Activated naive CD4-positive, alpha-beta T cell treated with anti-CD3 and anti-CD28 coated beads, Interleukin-2, amount 50 U/mL, for 16 hours (primary cell): ENCODE measurements at places on chromosomes 16 and 17.

GRCh38 chr16:87050142-87050541, 267.1 kb downstream of the C16orf95 start:
- DNase-seq = no peak

DNA sequence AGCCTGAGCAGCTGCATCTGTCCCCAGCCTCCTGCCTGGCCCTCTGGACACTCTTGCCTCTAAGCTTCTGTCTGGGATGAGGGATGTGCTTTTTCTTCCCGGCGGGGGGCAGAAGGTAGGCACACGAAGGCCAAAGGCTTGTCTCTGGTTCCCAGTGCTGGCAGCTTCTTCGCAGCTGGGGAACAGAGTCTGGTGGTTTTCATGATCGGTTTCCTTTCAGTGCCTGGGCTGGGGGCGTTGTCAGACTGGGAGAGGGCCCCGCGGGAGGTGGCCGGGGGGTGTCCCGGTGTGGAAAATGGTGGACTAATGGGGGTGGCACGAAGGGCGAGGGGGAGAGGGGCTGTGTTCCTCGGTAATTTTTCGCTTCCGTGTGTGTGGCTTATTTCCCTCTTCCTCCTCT, 988 bp downstream of the RAP1GAP2 start:
- no peak for DNase-seq

GRCh38 chr16:84360170-84360569, 8.2 kb upstream of the ATP2C2 start:
- no peak for DNase-seq

- DNase-seq = no peak
Measured at GRCh38 chr17:79027274-79027924, 3.4 kb downstream of the C1QTNF1 start.

- DNase-seq = no peak
Measured at GRCh38 chr16:620700-621525, 9.9 kb upstream of the WFIKKN1 start.

DNA sequence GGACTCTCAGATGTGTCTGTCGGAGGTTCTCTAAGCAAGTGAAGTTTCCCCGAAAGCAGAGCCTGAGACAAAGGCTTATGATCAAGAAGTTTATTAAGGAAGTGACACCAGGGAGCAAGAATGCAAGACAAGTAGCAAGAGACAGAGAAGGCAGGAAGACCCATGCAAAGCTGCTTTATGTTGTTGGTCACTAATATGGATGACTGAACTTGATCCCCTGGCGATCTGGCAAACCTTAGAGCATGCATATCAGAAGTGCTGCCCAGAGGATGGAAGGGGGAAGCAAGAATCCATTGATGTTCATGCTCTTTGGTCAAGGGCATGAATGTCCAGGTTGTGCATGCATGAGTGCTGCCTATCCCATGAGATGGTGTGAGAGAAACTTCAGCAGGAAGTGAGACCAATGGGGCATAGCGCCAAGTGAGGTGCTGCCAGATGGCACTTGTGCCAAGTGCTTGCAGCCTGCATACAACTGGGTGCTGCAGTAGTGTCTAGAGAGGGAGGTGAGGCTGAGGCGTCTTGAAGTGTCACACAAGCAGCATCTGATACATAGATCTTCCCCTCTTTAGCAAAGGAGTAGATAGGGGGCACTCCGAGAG, 176.5 kb downstream of the SALL1 start:
- DNase-seq = no peak

DNA sequence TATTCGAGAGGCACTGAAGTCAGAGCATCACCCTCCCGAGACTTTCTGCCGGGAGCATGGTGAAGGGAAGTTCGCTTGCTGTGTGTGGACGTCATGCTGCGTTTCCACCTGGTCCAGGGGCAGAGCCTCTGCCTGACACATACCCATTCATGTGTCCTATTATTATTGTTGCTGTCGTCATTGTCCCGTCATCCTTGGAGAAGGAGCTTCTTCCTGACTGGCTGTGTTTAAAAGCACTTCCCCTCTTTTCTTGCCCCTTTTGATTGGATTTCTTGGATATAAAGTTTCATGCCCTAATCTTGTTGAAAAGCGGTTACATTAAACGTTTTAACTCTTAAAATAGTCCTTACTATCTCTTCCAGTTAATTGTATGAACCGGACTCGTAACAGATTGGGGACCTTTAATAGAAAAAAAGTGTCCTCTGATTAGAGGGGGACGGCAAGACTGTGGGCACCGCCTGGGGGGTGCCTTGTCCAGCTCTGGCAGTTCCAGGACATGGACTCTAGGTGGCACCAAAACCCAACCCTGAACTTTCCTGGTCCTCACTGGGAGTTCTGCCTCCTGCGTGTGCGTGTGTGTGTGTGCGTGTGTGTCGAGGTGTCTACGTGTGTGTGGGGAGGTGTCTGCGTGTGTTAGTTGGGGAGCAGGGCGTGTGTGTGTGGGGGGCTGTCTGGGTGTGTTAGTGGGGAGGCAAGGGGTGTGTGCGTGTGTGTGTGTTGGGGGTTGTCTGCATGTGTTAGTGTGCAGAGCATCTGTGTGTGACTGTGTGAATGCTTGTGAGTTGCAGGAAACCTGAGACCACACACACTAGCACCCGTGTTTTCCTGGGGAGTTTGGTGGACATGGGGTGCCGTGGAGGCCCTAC, 133.3 kb upstream of the CIBAR2 start:
- peak; percentile 51 for DNase-seq

- no peak for DNase-seq
Measured at GRCh38 chr16:30982548-30983288, 2.3 kb upstream of the HSD3B7 start.

- DNase-seq = no peak
Measured at GRCh38 chr17:70310221-70310672, 140.9 kb downstream of the KCNJ2 start.

- DNase-seq = no peak
Measured at GRCh38 chr17:36731811-36732210, 130.4 kb downstream of the MRM1 start.

DNA sequence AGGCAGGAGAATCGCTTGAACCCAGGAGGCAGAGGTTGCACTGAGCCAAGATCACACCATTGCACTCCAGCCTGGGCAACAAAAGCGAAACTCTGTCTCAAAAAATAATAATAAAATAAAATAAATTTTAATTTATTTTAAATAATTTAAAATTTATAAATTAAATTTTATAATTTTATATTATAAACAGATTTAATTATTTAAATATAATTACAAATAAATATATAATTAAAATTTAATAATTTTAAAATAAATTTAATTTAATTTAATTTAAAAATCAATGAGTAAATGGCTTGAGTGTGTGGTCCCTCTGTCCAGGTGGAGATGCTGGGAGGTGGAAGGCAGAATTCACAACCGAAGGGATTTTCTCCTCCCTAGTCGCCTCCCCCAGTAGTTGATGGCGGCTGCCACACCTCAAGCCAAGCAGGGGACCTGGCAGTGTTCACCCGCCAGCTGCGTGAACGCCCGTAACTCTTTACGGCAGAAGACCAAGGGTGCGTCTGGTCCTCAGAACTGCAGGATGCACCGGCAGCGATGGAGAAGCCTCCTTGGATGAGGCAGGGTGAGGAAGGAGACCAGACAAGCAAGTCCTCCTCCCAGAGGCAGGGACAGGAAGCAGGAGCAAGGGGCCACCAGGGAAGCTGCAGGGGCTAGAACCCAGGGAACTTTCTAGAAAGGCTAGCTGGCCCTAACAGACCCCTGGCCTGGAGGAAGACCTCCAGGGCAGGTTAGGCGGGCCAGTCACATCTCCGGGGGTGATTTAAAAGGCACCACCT, 22.9 kb upstream of the KRT17 start:
- no peak for DNase-seq

DNA sequence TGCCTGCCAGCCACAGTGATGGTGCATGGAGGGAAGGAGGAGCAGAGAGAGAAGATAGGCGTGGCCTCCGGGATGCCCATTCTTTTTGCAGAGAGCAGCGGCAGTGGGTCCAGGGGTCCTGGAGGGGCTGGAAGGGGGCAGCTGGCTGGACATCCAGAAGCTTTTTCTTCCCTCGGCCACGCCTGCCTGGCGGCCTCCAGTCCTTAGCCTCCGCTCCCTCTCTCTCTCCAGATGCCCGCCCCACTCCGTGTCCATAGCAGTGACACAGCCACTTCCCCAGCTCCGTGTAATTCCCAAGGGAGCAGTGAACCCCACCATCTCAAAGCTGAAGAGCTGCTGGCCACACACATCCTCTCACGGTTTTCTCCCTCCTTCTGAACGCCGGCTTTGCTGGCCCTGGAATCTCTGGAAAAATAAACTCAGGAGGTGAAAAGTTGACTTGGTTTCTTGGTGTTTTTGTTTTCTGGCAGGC, 26.3 kb upstream of the CDC42EP4 start:
- DNase-seq = no peak

- no peak for DNase-seq
Measured at GRCh38 chr17:43722870-43723665, 35.5 kb downstream of the SOST start.

- DNase-seq = no peak
Measured at GRCh38 chr17:2241823-2242222, 61.8 kb downstream of the SMG6 start.

DNA sequence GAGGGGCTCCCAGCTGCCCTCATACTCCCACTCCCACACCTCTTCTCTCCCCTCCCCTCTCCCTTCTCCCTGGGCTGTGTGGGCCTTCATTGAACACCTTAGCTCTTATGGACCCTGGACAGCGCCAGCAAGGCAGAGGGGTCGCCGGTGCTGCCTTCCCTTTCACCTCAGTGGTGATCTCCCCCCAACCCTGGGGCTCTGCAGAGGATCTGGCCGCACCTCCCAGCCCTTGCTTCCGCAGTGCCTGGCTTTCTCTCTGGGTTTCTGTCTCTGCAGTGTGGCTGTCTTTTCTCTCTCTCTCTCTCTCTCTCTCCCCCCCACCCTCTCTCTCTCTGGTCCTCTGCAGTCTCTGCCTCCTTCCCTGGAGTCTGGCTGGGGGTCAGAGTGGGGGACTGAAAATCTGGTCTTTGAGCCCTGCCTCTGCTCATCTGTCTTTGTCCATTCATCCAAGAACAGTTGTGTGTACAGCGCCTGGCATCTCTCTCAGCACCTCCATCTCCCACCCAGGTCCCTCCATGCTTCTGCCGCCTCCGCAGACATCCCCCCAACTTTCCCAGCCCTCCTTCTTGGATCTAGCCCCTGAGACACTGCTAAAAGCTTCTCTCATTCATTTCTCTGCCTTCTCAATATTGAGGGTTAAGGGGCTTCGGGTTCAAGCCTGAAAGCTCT, 1.1 kb downstream of the SEZ6L2 start:
- DNase-seq = no peak

GRCh38 chr17:82320956-82321927, 3.8 kb upstream of the CD7 start:
- peak; percentile 86 for DNase-seq

DNA sequence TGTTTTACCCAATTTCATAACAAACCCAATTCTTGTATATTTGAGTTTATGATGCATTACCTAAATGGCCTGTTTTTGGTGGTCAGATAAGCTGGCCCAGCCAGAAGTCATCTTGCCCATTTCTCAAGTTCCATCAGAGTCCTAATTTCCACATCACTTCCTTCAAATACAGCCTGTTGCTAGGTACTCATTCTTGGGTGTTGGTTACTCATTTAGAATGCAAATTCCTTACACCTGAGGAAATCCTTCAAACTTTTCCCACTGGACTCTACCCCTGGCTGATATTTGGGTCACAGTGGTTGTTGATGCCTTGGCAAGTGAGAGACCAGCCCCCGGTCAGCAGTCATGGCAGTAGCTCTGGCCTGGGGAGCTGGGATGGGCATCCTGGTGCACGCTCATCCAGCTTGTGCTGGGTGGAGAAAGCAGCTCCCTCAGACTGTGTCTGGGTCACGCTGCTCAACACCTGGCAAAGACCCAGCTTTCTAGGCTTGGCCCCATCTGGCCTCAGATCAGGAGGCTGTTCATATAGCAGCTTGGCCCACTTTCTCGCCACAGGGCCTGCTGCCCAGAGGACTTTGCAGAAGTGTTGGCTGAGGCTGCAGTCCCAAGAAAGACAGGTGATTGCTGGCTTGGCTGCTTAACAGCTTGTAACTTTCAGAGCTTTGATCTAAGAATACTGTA, 25.8 kb downstream of the WSB1 start:
- no peak for DNase-seq

DNA sequence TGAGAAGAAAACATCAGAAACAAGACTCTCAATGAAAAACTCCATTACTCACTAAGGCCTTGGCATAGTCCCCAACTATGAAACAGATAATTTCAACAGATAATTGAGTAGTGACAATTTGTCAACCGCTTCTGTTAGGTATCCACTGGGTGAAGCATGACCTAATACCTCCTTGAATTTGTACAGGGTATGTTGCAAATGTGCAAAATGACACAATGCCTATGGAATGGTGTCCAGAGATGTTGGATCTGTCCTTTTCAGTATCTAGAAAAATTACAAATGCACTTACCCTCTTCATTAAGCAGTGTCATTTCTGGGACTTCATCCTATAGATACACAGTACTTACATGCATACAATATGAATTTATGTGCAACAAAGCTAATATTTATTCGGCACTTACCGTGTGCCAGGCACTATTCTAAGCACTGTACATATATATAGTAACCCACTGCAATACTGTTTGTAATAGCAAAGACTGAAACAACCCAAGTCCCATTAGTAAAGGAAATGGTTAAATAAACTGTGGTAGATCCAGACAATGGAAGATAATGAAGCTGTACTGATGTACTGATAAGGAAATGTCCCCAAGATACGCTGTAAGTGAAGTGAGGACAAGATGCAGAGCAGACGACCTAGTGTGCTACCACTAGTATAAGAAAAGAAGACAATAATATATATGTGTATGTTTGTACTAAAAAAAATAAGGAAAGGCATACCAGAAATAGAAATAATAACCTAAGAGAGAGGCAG, 21.4 kb upstream of the SLC6A4 start:
- no peak for DNase-seq

DNA sequence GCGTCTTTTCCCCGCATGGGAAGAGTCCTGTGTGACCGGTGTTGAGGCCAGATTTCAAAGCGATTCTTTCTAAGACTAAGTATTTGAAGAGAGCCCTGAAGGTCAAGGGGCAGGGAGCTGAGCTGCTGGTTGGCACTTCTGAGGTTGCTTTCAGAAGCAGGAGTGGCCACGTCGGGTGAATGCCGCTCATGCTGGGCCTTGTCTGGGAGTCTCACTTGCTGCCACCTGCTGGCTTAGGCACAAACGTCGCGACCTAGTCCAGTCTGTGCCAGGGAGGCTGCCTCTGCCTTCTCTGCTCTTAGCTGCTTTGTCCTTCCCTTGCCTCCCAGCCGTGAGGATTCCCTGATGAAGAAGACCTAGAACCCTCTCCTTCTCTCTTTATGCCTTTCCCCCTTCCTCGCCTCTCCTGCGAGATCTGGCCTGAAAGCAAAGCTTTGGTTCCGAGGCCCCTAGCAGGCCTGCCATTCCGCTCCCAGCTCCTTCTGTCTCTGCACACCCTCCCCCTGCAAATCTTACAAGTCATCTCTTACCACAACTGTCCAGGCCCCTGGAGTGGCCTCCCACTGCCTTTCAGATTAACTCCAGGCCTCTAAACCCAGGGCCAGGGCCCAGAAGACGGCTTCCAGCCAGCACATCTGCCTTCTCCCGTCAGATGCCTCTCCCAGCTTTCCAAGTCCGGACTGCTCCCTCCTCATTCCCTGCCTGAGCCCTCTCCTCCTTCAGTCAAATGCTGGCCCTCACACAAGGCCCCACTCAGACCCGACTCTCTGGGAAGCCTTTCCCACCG, 11.4 kb downstream of the CTNS start:
- peak; percentile 44 for DNase-seq

- DNase-seq = no peak
Measured at GRCh38 chr16:78635807-78636206, 536.4 kb downstream of the WWOX start.

GRCh38 chr16:648071-648780, 939 bp upstream of the WDR90 start:
- peak; percentile 61 for DNase-seq
